ENCODE measurements at places on chromosomes 3 and 15.
A peak's percentile ranks its signal among the peaks of the same experiment; 100 is the strongest.

DNA sequence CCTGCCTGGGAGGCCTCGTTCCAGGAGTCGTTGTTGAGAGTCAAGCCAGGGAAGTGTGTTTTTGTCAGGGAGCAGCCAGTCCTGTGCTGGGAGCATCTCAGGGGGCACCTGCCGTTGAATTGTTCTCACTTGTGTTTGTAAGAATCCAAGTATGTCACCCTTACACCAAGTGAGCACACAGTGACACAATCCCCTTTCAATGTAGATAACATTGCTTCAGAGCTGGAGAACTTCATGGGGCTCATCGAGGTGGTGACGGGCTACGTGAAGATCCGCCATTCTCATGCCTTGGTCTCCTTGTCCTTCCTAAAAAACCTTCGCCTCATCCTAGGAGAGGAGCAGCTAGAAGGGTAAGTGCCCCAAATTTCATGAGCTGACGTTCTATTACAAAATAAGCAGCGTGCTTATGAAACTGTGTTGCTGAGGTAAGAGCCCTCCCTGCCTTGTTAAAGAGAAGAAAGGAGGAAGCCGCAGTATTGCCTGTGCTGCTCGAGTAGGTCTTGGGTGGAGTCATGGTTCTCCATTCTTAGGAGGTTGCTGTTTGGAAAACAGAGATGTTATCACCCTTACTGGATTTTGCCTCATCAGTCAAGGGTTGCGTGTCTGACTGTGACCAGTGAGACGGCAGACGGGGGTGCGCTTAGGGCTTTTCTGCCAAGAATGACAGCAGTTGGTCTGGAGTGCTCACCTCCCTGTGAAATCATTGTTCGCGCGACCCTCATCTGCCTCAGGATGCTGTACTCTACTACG, 108.1 kb downstream of the PGPEP1L start:
- DNase-seq, result no peak

DNA sequence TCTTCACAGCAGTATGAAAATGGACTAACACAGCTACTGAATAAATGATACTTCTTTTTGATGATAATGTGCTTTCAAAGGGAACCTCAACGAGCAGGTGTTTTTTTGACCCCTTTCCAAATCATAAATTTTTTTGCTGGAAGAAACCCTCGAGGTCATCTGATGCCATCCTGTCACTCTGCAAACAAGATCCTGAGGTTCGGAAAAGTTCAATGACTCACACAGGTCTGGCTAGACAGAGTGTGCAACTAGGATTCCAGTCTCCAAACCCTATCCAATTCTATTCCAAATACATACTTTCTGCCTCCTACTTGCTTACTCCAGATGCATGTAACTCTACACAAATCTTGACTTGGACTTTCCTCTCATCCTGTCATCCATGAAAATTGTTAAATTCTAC, 124.7 kb downstream of the NEDD4 start:
- no peak for DNase-seq

- peak; percentile 95 for DNase-seq
Measured at GRCh38 chr3:63343674-63344073, 65.6 kb downstream of the SYNPR start.

GRCh38 chr3:192860454-192860853, 57.2 kb downstream of the MB21D2 start:
- DNase-seq, result no peak

DNA sequence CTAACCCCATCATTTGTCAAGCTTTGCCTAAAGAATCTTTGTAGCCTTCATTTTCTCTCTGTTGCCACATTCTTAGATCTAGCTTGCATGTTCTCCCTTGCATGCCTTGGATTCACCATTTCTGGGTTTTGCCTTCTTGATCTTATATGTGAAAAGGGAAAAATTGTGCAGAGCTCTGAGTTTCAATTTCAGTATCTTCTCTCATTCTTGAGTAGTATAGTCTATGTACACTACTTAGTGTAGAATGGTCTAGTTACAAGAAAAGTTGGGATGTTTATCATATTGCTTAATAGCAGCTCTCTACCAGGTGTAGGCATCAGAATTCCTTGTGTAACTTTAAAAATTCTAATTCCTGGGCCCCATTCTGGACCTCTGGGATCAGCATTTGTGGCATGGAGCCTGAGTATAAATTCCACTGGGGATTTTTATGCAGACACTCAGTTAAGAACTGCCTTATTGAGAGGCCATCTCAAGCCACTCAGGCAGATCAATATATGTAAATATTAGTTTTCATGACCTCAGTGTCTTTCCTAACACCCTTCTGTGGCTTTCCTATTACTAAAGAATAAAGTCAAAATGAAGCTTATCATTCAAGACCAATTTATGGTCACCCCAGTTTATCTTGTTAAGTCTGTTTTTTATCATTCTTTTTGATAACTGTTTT, 23.4 kb downstream of the GTF2E1 start:
- DNase-seq, result no peak

DNA sequence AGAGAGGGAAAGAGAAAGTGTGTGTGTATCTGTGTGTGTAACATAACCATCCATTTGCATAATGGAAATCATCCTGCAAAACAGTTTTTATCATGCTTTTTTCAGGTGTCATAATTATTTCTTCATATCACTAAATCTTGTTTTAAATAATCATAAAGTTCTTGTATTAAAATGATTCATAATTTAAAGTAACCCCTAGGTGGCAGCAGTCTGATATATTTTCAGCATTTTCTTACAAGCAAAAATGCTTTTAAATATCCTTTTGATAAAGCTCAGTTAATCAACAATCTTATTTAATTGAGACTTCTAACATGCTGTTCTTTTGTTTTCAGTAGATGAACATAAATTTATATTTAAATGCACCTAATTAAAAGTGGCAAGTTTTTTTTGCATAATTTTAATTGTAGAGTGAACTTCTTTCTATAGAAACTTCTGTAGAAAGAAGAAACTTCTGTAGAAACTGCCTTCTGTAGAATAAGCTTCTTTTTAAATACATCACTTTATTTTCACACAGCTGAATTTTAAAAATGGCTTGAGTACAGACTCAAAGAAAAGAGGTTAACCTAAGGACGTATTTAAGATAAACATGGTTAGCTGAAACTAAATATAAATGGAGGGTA, 72.5 kb downstream of the OPA1 start:
- DNase-seq, result peak; percentile 59

GRCh38 chr15:26875476-26875850, 8.6 kb downstream of the GABRA5 start:
- no peak for DNase-seq

- no peak for DNase-seq
Measured at GRCh38 chr3:31485196-31485595, 47.5 kb upstream of the STT3B start.

GRCh38 chr15:39919748-39920509, at the start of gene GPR176:
Gene GPR176 (minus strand): TSS chr15:39920266. CDS start chr15:39920026, 240 bp downstream.
- peak; percentile 95 for DNase-seq

DNA sequence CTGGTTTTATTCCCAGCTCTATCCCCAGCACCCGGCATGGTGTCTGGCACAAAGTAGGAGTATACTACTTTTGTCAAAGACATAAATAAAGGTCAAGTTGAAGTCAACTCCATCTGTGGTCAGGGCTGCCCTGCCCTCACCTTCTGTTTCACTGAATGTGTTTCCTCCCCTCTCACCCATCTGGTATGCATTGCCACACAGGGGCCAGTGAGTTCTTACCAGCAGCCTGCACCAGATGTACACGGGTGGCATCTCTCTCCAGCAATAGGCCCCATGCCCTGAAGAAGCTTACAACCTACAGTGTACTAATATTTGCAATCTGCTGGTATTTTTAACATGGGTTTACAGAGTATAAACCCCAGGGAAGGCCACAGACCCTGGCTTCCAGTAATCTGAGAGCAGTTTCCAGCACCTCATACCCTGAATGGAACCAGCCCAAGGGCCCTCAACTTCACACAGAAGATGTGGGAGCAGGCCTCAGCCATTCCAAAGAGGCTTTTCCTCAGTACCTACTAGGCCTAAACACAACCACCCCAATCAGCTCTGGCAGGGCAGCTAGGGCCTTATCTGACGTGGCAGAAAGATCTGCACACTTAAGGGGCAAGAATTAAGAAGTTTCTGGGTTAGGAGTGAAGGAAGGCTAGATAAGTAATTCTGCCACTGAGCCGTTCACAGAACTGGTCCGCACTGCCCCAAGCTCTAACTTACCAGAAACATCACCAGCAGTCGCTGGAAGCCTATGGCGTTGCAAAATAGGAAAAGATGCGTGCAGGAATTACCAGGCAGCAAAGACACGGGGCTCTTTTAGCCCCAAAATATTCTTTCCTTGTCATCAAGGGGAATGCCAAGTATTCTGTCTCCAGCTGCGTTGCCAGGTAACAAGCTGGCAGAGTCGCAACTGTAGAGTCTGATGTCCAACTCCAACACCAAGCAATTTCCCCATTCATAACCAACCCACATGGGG, 2.1 kb downstream of the IDH2 start:
- peak; percentile 94 for DNase-seq

DNA sequence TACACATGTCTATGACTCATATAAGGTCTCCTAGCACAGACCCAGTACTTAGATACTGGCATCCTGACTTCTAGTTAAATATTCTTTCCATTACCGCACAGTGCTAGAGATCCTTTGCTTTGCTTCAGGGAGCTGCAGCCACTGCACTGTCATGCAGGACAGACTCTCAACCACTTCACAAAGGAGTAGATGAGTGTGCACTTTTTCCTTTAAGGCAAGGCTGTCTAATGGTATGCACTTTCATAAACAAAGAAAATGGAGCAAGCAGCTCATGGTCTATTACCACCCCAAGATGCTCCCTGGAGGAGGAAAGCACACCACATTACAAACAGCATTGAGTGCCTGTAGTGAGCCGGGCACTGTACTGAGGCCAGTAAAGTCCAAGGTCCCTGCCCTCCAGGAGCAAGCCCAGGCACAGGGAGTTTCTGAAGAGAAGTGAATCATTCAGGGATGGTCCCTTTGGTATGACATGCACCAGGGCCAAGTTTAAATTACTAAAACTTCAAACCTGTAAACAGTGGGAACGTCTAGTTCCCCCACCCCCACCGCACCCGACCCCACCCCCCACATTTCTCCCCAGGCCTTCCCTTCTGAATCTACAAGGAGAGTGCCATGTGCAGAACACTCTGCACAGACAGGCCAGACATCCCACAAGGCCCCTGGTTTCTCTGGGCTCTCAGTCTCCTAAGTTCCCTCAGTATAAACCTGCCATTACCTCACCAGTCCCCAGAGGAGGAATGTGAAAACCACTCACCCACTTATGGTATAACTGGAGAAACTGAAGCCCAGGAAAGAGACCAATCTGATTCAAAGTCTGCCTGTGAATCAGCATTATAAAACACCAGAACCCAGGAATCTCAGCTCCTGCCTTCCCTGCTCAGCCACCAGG, 107.8 kb upstream of the BCL6 start:
- DNase-seq, result peak; percentile 21

GRCh38 chr3:103365467-103365866, 930.7 kb downstream of the ZPLD1 start:
- no peak for DNase-seq

DNA sequence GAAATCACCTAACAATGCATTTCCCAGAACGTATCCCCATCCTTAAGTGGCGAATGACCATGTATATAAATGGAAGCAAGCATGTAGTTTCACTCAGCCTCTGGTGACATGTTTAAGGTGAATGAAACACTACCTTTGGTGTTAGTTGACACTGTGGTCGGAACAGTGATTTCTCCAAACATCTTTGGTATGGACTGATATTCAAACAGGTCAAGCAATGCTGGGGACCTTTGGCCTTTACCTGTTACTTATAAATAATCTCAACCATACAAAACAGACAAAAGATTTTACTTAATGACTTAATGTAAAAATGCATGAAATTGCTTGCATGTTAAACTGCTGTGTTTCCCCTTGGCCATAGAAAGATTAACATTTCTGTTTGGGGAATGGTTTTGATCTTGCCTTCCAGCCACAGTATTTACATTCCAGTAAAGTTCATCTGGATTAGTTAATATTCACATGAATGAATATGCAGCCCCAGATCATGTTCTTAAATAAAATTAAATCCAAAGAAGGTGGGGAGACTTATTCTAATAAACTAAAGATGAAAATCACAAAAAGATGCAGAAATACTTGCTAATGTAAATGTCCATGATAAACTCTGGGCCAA, 74.4 kb upstream of the HES1 start:
- no peak for DNase-seq

- peak; percentile 89 for DNase-seq
Measured at GRCh38 chr3:126005951-126006350, 37.0 kb downstream of the ROPN1B start.

DNA sequence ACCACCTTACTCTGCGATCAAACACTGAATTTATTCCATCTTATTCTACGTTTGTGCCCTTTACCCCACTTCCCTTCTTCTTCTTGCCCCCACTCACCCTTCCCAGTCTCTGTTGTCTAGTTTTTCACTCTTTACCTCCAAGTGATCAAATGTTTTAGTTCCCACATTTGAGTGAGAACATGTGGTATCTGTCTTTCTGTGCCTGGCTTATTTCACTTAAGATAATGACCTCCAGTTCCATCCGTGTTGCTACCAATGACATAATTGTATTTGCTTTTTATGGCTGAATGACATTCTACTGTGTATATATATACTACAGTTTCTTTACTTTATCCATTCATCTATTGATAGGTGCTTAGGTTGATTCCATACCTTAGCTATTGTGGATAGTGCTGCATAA, 78.8 kb downstream of the PDCD6IP start:
- DNase-seq, result no peak

DNA sequence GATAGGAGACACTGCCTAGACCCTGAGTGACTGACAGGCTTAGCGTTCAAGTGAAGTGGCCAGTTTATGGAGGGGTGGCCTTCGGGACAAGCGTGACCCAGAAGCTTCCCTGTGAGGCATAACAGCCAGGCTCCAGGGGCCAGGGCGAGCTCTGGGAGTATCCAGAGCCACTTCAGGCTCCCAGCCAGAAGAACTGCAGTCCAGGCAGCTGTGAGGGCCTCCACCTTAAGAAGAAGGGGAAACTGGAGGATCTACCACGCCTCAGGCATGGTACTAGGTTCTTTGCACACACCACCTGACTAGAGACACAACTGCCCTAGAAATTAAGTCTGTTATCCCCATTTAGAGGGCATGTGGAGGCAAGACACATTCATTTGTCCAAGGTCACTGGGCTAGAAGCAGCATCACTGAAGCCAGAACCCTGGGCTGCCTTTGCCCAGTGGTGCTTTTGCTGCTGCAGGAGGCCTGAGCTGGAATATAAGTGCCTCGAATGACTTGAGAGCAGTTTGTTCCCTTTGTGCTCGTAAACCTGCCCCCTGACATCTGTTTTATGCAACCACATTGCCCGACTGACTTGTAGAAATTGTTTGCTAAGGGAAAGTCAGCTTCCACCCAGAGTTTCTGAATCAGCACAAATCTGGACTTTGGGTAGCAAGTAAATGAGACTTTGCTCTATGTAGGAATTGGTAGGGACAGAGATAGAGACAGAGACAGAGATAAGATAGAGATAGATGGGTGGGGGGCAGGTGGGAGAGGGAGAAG, 23.3 kb downstream of the RASGRF1 start:
- DNase-seq, result no peak

All from GM23248 (cell line).